Uterine smooth muscle cell (primary cell): ENCODE measurements at places on chromosomes 5 and 9. TPM values are rescaled to one million over a fixed set of nuclear protein-coding genes. Genes with fewer than 3 reads are reported as not detected.

The MAST4 gene
- total RNA-seq = 9.8 and 16.6 TPM in 2 replicates

The PROB1 gene
- 0.87 and 1.00 TPM in 2 replicates for total RNA-seq

The SMIM33 gene
- total RNA-seq = not detected in 2 replicates

The ENTREP1 gene
- not detected in 2 replicates for total RNA-seq

The SPAG8 gene
- 0.75 and 1.3 TPM in 2 replicates for total RNA-seq

The PCDHA8 gene
- total RNA-seq = 0.11 and 0.12 TPM in 2 replicates

The CDH9 gene
- total RNA-seq = not detected in 2 replicates

The PRPF4 gene
- 23.9 and 46.6 TPM in 2 replicates for total RNA-seq

The SELENOP gene
- total RNA-seq = 25.0 and 63.2 TPM in 2 replicates

The CDKN2B-AS1 gene
- total RNA-seq = 4.1 and 4.9 TPM in 2 replicates

The MAP1B gene
- total RNA-seq = 215 and 278 TPM in 2 replicates

The RNF183 gene
- 0.37 TPM in 1 of 2 replicates, not detected in the other for total RNA-seq

The OLFML2A gene
- total RNA-seq = 17.4 and 39.5 TPM in 2 replicates

The GPR151 gene
- total RNA-seq = not detected in 2 replicates

The WDR31 gene
- 1.3 and 2.7 TPM in 2 replicates for total RNA-seq

The SEMA5A gene
- 15.7 and 16.0 TPM in 2 replicates for total RNA-seq

The PAX5 gene
- not detected in 2 replicates for total RNA-seq

The EGFL7 gene
- total RNA-seq = 7.2 and 12.2 TPM in 2 replicates

The NR2F1-AS1 gene
- 20.1 and 21.0 TPM in 2 replicates for total RNA-seq

The TMEM252 gene
- total RNA-seq = 0.12 TPM in 1 of 2 replicates, not detected in the other

The IRX2 gene
- total RNA-seq = under 0.01 and 0.11 TPM in 2 replicates

The CDX1 gene
- total RNA-seq = 0.12 TPM in 1 of 2 replicates, not detected in the other

The GPR21 gene
- 1.4 and 1.5 TPM in 2 replicates for total RNA-seq

The SLC1A1 gene
- 15.7 and 21.1 TPM in 2 replicates for total RNA-seq

The NKD2 gene
- total RNA-seq = not detected in 2 replicates

The PIP5KL1 gene
- total RNA-seq = 1.2 and 3.1 TPM in 2 replicates

The FAM151B gene
- 2.4 and 4.6 TPM in 2 replicates for total RNA-seq

The ENTPD2 gene
- total RNA-seq = not detected in 2 replicates

The PCA3 gene
- under 0.01 TPM in 2 replicates for total RNA-seq
